ENCODE measurements at places on chromosomes 7 and 10.

DNA sequence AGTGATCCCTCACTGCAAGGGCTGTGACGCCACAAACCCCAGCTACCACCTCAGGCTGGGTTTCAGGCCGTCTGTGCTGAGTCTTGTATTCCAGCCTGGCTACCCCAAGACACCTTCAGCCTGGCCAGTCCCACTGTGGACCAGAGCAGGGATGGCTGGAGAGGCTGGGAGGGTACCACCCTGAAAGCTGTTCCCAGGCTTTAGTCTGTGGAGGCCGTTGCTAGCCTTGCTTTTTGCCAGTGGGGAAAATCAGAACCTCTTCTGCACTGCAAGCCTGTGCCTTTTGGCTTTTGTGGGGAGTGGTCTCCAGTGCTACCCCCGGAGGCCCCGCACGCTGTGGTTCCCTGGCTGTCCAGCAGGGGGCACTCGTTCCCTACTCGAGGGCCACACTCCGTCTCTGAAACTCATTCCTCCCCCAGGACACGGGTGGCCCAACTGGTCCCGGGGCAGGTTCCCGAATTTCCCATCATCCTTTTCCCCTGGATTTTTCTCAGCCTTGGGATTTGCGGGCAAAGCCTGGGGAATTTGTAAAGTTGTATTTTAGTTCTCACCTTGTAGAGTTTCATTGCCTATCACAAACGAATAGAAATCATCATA is 128.4 kb upstream of the BTBD16 start:
- DNase-seq, result no peak

DNA sequence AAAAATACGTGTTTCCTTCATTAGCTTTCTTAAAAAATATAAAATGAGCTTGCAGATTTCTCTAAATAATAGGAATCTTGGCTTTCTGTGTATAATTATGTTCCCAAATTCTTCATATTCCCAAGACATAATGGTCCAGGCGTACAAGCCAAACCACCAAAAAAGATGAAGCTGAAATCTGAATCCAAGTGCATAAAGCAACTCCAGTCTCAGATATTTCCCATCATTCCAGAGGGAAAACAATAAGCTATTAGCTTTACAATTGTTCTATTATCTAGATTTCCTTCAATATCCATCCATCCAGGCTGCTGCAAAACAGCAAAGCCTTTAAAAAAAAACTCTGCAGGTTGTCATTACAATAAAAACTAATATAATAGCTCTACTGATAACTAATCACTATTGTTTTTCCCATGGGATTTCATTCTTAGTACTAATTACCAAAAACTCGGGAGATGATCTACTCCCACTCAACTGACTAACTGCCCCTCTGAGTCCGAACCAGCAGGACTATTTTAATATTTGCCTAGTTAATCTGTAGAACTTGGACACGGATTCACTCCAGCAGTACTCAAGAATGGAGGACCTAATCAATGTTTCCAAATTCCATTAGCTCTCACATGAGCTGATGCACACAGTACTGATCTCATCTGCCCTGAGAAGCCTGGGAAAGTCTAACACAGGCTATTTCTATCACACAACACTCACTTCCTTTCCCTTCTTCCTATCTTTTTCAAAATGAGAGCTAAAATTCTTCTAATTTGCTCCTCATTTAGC is 108.9 kb upstream of the ASAH2 start:
- DNase-seq, result no peak

DNA sequence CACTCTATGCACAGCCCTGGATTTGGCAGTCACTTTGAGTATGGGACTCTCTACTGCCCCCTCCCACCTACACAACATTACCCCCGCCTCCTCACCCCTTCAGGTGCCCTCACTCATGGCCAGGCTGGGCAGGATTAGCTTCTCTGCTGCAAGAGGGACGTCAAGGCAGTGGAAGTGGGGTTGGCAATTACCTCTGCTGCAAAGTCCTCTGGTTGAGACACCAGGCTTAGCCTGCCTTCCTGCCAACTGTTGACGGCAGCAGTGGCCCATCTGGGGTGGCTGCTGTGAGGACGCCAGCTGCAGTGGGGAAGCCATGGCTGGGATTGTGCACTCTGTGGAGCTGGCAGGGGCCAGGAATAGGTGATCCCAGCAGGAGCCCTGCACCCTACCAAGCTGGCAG is 26.7 kb downstream of the SVIL start:
- DNase-seq, result no peak

DNA sequence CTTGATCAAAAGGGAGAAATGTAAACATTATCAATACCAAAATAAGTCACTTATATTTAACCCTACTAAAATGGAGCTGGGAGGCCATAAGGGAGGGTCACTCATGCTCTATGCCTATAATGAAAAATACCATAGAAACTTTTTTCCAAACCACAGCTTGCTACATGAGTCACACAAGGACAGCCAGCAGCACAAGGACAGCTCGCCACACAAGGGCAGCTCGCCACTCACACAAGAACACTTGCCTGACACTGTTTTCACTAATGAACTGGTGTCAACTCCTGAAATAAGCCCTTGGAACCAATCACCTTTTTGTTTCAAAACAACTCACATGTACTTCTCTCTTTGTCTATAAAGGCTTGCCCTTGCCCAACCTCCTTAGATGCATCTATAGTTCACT is 43.3 kb downstream of the FRMPD2 start:
- no peak for DNase-seq

GRCh38 chr7:50268990-50269389 is 35.5 kb upstream of the IKZF1 start:
- no peak for DNase-seq
